B cell (primary cell): ENCODE measurements at places on chromosomes 1 and 21.

DNA sequence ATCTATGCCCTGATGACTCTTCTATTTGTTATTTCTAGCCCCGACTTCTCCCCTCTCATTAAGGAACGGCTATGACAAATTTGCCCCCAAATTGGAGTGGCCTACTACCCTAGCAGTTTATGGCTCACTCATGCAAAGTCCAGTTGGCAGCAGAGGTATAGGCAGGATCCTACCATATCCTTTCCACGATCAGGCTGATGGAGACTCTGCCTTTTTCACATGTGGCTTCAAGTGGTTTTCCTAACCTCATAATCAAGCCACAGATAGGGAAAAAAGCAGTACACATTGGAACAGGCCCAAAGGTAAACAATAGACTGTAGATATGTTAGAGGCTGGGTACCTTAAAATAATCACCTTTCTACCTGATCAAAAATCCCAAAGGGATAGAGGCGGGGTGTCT, 292.5 kb downstream of the NCAM2 start:
- no peak overlapping the region for H3K27ac ChIP-seq
- H3K36me3 ChIP-seq, result no peaks in the 10 kb centered on the region
- no peak overlapping the region for H3K4me3 ChIP-seq
- no peak for DNase-seq
- H3K4me1 ChIP-seq, result no peaks in the 10 kb centered on the region

GRCh38 chr1:86455073-86455472, 13.7 kb upstream of the CLCA1 start:
- H3K27ac ChIP-seq, result no peak overlapping the region
- no peaks in the 10 kb centered on the region for H3K4me1 ChIP-seq
- DNase-seq, result no peak
- peaks cover 2% of the 10 kb centered on the region for H3K27me3 ChIP-seq
- H3K36me3 ChIP-seq, result no peaks in the 10 kb centered on the region
- no peak overlapping the region for H3K4me3 ChIP-seq

DNA sequence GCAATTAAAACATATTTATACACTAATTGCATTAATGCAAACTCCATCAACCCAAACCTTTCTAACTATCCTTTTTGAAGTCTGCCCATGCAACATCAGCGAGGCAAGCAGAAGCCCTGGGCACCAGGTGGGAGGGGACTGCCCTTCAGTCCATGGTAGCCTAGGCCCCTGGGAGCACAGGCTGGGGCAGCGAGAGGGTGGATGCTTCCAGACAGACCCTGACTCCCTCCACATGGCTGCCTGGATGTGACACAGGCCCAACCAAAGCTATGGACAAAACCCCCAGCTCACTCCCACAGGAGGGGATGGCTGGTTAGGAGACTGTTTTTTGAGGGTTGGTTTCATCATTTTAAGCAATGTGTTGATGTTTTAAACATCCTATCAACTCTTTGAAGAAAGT, 17.8 kb upstream of the LRRC47 start:
- H3K27ac ChIP-seq, result no peak overlapping the region
- no peak overlapping the region for H3K4me3 ChIP-seq
- H3K27me3 ChIP-seq, result no peaks in the 10 kb centered on the region
- DNase-seq, result no peak

GRCh38 chr1:25255706-25256577, 8.7 kb upstream of the RSRP1 start:
- no peaks in the 10 kb centered on the region for H3K36me3 ChIP-seq
- no peaks in the 10 kb centered on the region for H3K27me3 ChIP-seq
- peak; percentile 1 for DNase-seq
- H3K4me1 ChIP-seq, result peaks cover 2% of the 10 kb centered on the region
- no peak overlapping the region for H3K27ac ChIP-seq

- DNase-seq, result no peak
- no peak overlapping the region for H3K4me3 ChIP-seq
- no peaks in the 10 kb centered on the region for H3K36me3 ChIP-seq
- no peak overlapping the region for H3K27ac ChIP-seq
- H3K27me3 ChIP-seq, result no peaks in the 10 kb centered on the region
Observed at GRCh38 chr1:166960858-166961474, 14.4 kb downstream of the ILDR2 start.

DNA sequence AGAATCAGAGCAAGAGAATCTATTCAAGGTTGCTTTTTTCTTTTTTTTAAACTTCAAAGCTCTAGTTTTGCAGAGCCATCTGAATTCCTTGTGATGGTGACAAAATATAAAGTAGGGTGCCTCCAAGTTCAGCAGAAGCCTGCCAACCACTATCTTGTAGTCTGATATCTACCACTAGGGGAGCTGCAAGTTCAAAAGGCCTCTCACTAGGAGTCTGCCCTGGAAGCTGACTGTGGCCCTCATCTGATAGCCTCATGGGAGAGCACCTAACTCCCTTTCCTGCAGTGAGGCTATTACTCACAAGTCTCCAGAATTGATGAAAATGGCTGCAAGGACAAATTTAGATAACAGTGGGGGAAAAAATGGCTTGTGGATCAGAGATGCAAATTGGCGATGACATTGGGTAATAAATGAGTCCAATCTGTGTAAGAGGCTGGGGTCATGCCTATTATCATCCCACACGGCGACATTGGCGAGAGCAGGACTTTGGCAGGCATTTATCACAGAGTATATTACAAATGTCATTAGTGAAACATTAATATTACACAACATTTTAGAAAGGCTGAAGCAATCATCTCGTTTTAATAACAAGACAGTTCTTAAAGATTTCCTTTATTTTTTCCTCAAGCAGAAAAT, 10.7 kb upstream of the ZP4 start:
- H3K27me3 ChIP-seq, result no peaks in the 10 kb centered on the region
- no peaks in the 10 kb centered on the region for H3K4me1 ChIP-seq
- H3K4me3 ChIP-seq, result no peak overlapping the region
- H3K27ac ChIP-seq, result no peak overlapping the region
- H3K36me3 ChIP-seq, result no peaks in the 10 kb centered on the region

- DNase-seq, result no peak
- H3K27ac ChIP-seq, result no peak overlapping the region
- no peaks in the 10 kb centered on the region for H3K27me3 ChIP-seq
- peaks cover 19% of the 10 kb centered on the region for H3K4me1 ChIP-seq
- H3K4me3 ChIP-seq, result no peak overlapping the region
- peaks cover 2% of the 10 kb centered on the region for H3K36me3 ChIP-seq
Observed at GRCh38 chr1:176199707-176200106, 7.4 kb downstream of the COP1 start.

- H3K4me3 ChIP-seq, result no peak overlapping the region
- no peak for DNase-seq
- no peaks in the 10 kb centered on the region for H3K36me3 ChIP-seq
- H3K4me1 ChIP-seq, result peaks cover 10% of the 10 kb centered on the region
Observed at GRCh38 chr1:33898406-33898805, 34.5 kb downstream of the HMGB4 start.

GRCh38 chr1:208637181-208637580, 393.0 kb upstream of the PLXNA2 start:
- H3K4me1 ChIP-seq, result no peaks in the 10 kb centered on the region
- H3K36me3 ChIP-seq, result no peaks in the 10 kb centered on the region
- no peak overlapping the region for H3K4me3 ChIP-seq

- no peaks in the 10 kb centered on the region for H3K4me1 ChIP-seq
- H3K27ac ChIP-seq, result no peak overlapping the region
- no peaks in the 10 kb centered on the region for H3K36me3 ChIP-seq
- DNase-seq, result no peak
Observed at GRCh38 chr1:30287976-30288375, 435.4 kb downstream of the MATN1 start.

DNA sequence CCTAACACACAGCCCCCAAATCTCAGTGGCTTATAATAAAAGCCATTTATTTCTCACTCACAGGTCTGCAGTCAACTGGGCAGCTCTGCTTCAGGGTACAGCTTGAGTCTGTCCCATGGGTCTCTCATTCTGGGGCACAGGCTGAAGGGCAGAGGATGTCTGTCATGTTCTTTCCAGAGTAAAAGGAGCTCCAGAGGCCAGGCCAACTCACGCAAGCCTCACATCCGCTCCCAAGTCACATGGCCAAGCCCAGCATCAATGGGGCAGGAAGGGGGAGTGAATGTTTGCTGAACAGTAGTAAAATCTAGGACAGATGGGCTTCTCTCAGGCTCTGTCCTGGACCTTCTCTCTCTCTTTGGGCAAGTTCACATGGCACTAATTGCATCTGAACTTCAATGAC, 7.1 kb upstream of the SSBP3 start:
- peaks cover 18% of the 10 kb centered on the region for H3K4me1 ChIP-seq
- no peak overlapping the region for H3K4me3 ChIP-seq
- DNase-seq, result no peak
- H3K27me3 ChIP-seq, result peaks cover 13% of the 10 kb centered on the region
- H3K27ac ChIP-seq, result no peak overlapping the region
- no peaks in the 10 kb centered on the region for H3K36me3 ChIP-seq

- H3K4me3 ChIP-seq, result no peak overlapping the region
- no peak overlapping the region for H3K27ac ChIP-seq
- no peaks in the 10 kb centered on the region for H3K27me3 ChIP-seq
- no peak for DNase-seq
- peaks cover 13% of the 10 kb centered on the region for H3K4me1 ChIP-seq
Observed at GRCh38 chr1:246726255-246726679, 2.1 kb downstream of the SCCPDH start.

- DNase-seq, result no peak
- no peak overlapping the region for H3K27ac ChIP-seq
- no peaks in the 10 kb centered on the region for H3K4me1 ChIP-seq
- H3K4me3 ChIP-seq, result no peak overlapping the region
- H3K36me3 ChIP-seq, result peaks cover 5% of the 10 kb centered on the region
- H3K27me3 ChIP-seq, result no peaks in the 10 kb centered on the region
Observed at GRCh38 chr1:43904660-43905551, 28.7 kb upstream of the ARTN start.

DNA sequence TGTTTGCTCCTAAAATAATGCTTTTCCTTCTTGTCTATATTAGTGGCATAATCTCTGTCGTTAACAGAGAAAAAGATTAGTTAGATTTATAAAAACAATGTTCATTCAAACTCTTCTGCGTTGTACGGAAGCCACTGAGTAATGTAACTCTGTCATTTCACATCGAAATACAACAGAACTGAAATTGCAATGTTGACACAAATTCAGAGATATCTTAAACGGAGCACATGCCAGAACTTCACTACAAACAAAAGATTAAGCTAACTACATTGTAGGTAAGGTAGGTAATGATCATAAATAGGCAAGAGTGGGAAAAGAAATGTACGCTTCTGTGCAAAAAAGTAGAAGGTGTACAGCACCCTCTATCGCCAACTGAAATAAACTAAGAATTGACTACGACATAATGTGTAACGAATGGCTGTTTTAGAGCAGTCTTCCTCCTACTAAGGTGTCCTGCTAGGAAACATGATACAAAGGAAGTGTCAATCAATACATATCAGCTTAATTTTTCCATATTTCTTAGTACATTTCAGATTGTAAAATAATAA, 56.6 kb downstream of the PCNX2 start:
- H3K4me1 ChIP-seq, result no peaks in the 10 kb centered on the region
- no peak for DNase-seq
- H3K27ac ChIP-seq, result no peak overlapping the region
- H3K36me3 ChIP-seq, result no peaks in the 10 kb centered on the region
- no peaks in the 10 kb centered on the region for H3K27me3 ChIP-seq

DNA sequence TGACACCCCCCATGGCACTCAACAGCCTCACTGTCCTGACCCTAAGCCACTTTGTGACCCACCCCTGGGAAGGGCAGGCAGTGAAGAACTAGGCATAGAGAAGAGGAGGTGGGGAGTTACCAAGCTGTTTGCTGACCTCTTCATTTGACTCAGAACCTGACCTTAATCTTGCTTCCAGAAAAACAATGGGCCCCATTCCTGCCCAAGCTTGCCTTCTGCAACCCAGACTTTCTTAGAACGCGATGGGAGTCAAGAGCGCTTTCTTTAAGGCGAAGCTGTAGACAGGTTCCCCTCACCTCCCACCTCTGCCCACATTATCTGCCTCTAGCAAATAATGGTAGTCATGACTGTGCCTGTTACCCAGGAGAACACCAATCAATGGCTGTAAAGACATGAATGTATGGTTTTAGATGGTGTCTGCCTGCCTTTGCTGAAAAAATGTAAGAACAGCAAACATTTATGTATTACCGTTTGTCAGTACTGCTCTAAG, 8.2 kb upstream of the CBR3 start:
- H3K36me3 ChIP-seq, result no peaks in the 10 kb centered on the region
- H3K27ac ChIP-seq, result no peak overlapping the region
- peaks cover 3% of the 10 kb centered on the region for H3K4me1 ChIP-seq
- DNase-seq, result no peak
- no peaks in the 10 kb centered on the region for H3K27me3 ChIP-seq
- H3K4me3 ChIP-seq, result no peak overlapping the region

GRCh38 chr1:77024500-77024899, 157.2 kb downstream of the ST6GALNAC5 start:
- H3K27me3 ChIP-seq, result no peaks in the 10 kb centered on the region
- no peak overlapping the region for H3K27ac ChIP-seq
- H3K4me3 ChIP-seq, result no peak overlapping the region
- no peaks in the 10 kb centered on the region for H3K36me3 ChIP-seq
- no peak for DNase-seq

- H3K27ac ChIP-seq, result peak overlapping the region; percentile 3
- peaks cover 76% of the 10 kb centered on the region for H3K4me1 ChIP-seq
- DNase-seq, result no peak
- no peaks in the 10 kb centered on the region for H3K27me3 ChIP-seq
Observed at GRCh38 chr1:234603221-234604204, 6.5 kb downstream of the IRF2BP2 start.

- no peaks in the 10 kb centered on the region for H3K4me1 ChIP-seq
- H3K27ac ChIP-seq, result no peak overlapping the region
- no peak overlapping the region for H3K4me3 ChIP-seq
- DNase-seq, result no peak
Observed at GRCh38 chr1:42420911-42421585, 34.8 kb downstream of the ZMYND12 start.

DNA sequence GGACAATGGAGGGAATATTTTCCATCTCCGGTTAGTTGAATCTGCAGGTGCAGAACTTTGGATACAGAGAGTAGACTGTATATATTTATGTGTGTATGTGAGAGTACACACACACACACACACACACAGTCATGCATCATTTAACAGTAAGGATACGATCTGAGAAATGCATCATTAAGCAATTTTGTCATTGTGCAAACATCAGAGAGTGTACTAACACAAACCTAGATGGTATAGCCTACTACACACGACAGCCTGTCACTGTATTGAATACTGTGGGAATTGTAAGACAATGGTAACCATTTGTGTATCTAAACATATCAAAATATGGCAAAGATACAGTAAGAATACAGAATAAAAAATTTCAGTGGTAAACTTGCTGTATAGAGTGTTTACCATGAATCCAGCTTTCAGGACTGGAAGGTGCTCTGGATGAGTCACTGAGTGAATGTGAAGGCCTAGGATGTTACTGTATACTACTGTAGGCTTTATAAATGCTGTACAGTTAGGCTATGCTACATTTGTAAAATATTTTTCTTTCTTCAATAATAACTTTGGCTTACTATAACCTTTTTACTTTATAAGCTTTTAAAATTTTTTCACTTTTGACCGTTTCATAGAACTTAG, 138.5 kb downstream of the ZZZ3 start:
- H3K27me3 ChIP-seq, result no peaks in the 10 kb centered on the region
- DNase-seq, result no peak
- no peak overlapping the region for H3K27ac ChIP-seq
- H3K36me3 ChIP-seq, result no peaks in the 10 kb centered on the region

GRCh38 chr1:216616425-216616824, 106.8 kb downstream of the ESRRG start:
- H3K4me3 ChIP-seq, result no peak overlapping the region
- no peaks in the 10 kb centered on the region for H3K4me1 ChIP-seq
- H3K36me3 ChIP-seq, result no peaks in the 10 kb centered on the region
